ENCODE measurements at places on chromosomes 13 and 19.

- no peak for DNase-seq
These were observed 8.6 kb downstream of the GAS6 start for GRCh38 chr13:113855012-113855921.

DNA sequence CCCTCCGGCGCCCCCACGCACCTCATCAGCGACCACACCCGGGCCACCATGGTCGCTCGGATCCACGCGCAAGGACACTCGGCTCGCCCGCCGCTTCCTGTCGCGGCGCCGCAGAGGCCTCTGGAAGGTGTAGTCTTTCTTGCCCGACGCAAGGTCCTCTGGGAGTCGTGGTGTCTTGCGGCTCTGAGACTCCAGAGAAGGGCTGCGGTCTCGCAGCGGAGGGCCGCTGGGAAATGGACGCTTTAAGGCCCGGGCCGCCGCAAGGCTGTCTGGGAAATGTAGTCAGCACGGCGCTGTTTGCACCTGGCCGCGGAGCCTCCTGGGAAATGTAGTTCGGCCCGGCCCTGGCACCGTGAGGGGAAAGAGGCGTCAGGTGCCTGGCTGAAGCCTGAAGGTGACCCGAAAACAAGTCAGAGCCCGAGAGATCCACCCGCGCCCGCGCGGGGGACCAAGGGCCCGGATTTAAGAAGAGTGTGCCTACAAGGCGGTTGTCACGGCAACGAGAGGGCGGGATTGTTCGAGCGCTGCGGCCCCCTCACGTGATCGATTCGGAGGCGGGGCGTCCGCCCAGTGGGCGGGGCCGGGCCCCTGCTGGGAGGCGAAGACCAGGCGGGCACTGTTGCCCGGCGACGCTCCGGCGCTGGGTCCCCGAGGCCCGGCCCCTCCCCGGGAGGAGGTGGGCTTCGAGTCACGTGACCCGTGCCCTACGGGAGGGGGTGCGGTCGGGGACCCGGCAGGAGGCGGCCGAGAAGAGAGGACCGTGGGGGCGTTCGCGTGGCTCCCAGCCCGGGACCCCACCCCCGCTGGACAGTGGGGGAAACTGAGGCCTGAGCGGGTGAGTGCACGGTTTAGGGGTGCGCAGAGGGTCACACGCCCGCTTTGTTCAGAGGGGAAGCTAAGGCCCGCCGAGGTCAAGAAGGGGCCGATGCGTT, at the start of the genes HSD11B1L and MICOS13:
TSS of gene HSD11B1L (plus strand) at position 591 of the 932 bp plus-strand sequence. CDS start 3,806 bp downstream, outside the sequence.
TSS of gene MICOS13 (minus strand) at position 80 of the 932 bp plus-strand sequence. CDS start at position 50, 30 bp downstream.
- DNase-seq = peak; percentile 99

DNA sequence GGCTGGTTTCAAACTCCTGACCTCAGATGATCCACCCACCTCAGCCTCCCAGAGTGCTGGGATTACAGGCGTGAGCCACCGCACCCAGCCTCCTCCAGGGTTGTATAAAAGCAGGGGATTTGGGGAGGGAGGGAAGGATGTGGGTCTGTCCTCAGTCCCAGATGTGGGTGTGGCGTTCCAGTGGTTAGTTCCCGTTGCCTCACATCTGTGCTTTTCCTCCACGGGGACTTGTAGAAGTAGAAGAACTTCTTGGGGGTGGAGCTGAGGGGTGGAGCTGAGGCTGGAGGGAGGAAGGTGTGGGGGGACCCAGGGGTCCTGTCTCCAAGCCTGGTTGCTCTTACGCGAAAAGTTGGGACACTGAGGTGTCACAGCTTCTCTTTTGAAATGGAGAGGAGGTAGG, 514 bp upstream of the MCEMP1 start:
- DNase-seq = no peak

- no peak for DNase-seq
These were observed 16.1 kb downstream of the PCDH8 start for GRCh38 chr13:52832313-52832712.

GRCh38 chr19:49890349-49891311, 6.1 kb downstream of the IL4I1 start:
- peak; percentile 48 for DNase-seq

DNA sequence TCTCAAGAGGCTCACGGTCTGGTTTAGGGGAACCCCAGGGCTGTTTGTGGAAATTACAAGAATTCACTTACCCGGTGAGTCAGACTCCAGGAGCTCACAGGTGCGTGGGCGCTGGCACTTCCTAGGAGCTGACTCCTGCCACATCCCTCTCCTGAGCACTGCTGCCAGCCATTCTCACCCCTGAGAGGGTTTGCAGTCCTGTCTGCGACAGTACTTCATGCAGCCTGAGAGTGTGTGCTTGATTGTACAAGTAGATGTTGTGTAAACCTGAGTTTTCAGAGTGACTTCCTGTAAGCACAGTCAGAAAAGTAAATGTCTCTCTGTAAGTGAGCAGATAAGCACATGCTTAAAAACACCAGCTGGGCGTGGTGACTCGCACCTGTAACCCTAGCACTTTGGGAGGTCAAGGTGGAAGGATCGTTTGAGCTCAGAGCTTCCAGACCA, 8.1 kb downstream of the MRPL4 start:
- no peak for DNase-seq

DNA sequence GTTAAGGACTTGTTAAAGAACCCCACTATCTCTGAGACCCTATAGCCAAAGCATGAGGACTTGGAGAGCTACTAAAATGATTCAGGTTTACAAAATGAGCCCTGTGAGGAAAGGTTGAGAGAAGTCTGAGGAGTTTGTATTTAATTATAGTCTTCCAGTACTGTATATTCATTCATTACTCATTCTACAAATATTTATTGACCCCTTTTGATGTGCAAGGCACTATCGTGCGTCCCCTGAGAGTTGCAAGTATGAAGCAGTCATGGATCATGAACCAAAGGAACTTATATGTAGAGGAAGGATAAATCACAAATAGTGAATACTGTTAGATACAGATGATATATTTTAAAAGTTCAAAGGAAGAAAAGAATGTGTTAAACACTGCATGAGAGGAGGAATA, 84.4 kb downstream of the DNAJC15 start:
- no peak for DNase-seq

DNA sequence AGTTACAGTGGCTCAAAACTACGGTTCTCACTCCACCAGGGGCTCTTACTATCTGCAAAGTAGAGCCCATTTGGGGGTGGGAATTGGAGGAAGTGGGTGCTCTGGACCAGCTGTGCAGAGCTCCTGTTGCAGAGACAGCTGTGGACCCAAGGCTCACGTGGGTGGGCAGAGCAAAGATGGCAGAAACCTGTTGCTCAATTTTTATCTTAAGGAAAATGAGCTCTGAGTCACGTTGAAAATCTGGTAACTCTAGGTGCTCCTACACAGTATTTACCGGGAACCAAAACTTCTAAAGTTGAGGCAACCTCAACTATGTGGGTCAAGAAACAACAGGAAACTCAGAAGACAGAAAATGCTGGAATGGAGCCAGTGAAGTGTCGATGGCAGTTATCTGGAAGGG, 30.2 kb upstream of the SLC15A1 start:
- no peak for DNase-seq

- DNase-seq = no peak
These were observed 66.4 kb upstream of the PCDH9 start for GRCh38 chr13:67296511-67296910.

DNA sequence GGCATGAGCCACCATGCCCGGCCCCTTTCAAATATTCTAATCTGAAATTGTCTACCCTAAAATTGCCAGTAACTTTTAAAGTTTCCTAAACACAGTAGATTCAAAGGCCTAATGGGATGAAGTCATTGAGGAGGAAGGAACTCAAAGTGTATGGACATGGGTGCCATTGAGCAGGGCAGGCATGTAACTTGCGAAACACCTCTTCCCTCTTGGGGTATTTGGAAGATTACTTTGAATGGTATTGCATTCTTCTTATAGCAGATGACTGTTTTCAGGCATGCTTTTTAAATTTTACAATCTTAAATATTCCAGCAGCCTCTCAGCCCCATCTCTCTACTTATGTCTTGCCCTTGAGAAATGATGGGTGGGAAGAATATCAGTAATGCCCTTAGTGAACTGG, 21.0 kb downstream of the TM9SF2 start:
- DNase-seq = no peak

- DNase-seq = no peak
These were observed 7.7 kb downstream of the NFILZ start for GRCh38 chr19:8638078-8638619.

DNA sequence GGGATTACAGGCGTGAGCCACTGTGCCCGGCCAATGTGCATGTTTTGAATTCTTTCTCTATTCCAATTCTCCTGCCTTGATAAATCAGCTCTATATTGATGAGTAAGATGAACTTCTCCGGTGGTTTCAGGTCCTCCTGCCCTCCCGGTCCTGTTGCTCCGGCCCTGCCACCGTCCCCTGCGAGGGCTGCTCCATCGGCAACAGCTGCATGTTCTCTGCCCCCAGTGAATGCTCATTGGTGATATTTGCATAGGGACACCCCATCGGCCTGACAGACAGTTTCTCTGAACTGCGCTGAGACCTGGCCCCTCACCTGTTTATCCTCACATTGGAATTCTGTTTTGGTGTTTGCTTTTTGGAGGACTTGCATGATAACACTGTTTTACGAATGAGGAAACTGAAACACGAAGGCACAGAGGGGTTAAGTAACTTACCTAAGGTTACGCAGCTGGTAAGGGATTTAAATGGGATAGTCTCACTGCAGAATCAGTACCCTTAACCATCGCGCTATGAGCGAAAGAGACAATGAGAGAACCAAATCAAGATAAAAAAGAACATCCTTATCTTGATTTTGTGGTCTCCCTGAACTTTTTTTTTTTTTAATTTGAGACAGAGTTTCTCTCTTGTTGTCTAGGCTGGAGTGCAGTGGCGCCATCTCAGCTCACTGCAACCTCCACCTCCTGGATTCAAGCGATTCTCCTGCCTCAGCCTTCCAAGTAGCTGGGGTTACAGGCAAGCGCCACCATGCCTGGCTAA, 32.2 kb downstream of the ZNF557 start:
- no peak for DNase-seq

GRCh38 chr13:100130092-100130491, 41.2 kb downstream of the PCCA start:
- no peak for DNase-seq

DNA sequence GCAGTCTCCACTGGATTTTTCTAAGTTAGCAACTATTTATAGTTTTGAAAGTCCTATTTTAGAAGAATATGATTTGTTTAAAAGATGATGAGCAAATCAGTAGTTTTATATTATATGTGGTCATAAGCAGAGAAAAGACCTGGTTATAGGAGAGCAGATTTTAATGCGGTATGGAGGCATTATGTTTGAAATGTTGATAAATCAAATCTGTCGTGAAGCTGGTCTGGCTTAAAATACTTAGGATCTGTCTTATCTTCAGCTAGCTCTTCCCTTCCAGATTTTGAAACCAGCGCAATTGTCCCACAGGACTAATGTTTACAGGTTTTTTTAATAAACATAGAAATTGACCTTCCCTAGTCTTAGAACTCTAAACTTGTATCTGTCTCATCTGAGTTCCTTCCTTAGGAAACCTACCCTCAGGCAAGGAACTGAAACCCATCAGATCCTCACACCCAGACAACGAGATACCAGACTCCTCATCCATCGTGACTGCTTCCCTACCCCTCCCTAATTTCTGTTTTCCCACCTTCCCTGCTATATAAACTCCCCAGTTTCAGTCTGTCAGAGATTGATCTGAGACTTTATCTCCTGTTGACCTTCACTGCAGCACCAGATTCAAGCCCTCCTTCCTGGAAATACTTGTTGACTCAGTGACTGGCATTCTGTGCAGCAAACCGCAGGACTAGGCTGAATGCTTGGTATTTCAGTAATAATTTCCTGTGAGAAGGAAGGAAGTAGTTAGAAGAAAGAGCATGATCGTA, 37.8 kb upstream of the CXCL17 start:
- DNase-seq = no peak

GRCh38 chr13:99415014-99415650, 86.1 kb upstream of the TM9SF2 start:
- no peak for DNase-seq

DNA sequence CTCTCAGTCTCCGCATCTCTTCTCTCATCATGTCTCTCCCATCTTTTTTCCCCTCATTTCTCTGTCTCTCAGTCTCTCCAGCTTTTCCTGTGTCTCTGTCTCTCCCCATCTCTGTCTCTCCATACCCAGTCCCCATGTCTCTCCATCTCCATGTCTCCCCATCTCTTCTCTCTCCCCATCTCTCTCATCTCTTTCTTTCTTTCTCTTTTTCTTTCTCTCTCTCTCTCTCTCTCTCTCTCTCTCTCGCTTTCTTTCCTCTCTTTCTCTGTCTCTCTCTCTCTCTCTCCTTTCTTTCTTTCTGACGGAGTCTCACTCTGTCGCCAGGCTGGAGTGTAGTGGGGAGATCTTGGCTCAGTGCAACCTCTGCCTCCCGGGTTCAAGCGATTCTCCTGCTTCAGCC, 12.6 kb upstream of the NFIX start:
- no peak for DNase-seq

DNA sequence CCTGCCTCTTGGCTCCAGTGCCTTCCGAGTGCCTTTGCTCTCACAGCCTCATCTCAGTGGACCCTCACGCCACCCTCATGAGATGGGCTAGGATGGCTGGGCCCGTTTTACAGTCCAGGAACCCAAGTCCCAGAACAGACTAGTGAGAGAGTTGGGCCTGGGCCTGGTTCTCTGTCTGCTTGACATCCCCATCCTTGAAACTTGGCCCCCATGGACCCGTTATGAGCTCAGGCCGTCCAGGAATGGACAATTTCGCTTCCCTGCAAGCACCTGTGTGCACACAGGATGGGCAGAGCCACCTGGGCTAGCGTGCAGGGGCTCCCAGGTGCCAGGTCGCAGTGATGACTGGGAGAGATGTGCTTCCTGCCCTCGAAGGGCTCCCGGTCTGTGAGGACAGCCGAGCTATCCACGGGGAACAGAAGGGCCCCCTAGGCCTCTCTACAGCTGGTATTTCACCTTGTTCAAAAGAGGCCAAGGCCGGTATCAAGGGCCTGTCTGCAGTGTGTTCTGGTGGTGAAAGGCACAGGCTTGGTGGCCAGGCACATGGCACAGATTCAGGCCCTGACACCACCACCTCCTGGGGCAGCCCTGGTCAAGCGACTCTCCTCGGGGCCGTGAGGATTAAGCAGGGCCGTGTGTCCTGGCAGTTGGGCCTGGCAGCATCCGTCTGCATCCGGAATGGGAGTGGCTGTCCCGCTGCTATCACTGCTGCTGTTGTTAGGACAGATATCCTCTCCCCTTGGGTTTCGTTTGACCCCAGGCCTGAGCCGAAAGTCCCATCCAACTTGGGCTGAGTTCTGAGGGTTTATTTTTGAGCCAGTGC, 38.9 kb downstream of the CAPN12 start:
- no peak for DNase-seq

- DNase-seq = no peak
These were observed 16.6 kb downstream of the SIGLEC8 start for GRCh38 chr19:51441410-51442390.
